Breast epithelium (tissue), 4 donors: ENCODE measurements at places on chromosomes 2 and 18. TPM values are rescaled to one million over a fixed set of nuclear protein-coding genes. Genes with fewer than 3 reads are reported as not detected.
A peak's percentile ranks its signal among the peaks of the same experiment; 100 is the strongest.

Gene SNTG2
- total RNA-seq, result 6.0 TPM

DNA sequence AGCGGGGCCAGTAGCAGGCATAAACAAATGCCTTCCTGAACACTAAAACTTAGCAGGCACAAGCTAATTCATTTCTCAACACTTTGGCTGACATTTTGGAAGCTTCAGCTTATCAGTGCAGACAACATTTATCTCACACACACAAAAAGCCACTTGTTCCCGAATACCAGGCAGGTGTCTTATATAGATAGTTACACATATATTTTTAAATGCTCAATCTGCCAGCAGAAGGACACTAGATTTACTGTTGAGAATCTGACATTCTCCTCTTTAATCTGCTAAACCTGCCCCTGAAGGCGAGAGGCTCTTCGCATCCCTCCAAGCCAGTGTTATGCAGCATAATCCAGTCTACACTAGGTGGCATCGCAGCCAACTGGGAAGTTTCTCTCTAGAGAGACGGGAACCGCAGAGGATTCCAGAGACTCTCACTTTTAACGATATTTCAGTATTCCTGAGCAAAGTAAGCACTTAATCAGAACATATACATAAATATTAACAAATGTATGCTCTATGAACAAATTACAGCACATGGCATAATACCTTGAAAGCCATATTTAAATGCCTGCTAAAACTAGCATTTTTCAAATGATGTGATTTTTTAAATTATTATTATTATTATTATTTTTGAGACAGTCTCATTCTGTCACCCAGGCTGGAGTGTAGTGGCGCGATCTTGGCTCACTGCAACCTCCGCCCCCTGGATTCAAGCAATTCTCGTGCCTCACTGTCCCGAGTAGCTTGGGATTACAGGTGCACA, 90.2 kb upstream of the SCG2 start:
- H3K36me3 ChIP-seq, result no peaks in the 10 kb centered on the region
- H3K4me1 ChIP-seq, result no peaks in the 10 kb centered on the region
- H3K4me3 ChIP-seq, result no peak overlapping the region
- no peak overlapping the region for H3K27ac ChIP-seq

DNA sequence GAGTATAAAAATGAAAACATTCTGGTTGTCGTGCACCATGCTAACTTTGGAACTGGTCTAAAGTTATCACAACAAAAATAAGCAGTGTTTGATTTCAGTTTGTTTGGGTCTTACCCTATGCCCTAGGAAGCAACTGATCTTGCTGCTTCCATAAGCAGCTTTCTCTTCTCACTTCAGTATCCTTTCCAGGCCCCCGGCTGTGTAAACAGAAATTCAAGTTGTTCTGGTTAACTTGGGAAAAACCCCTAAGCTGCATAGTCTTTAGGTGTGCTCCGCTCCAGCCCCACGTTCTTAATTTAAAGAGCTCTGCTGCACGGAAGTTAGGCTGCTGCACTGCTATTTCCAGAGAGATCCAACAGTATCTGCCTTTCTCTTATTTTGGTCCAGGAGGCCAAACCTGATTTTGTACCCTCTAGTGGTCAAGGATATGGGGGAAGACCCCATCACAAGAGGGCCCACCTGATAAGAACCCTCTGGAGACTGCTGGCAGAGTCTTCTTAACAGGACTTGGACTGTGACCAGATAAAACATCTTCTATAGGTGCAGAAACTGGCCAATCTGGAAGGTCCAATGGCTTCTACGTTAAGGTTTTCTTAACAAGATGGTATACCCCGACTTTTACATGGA, 69.1 kb downstream of the FEZ2 start:
- H3K4me3 ChIP-seq, result no peak overlapping the region
- H3K27ac ChIP-seq, result no peak overlapping the region
- H3K36me3 ChIP-seq, result no peaks in the 10 kb centered on the region
- DNase-seq, result no peak
- H3K27me3 ChIP-seq, result no peaks in the 10 kb centered on the region

Gene L3MBTL4
- 7.8 TPM for total RNA-seq

Gene COL3A1
- total RNA-seq, result 98.6 TPM

Gene ABCA12
- total RNA-seq, result not detected

DNA sequence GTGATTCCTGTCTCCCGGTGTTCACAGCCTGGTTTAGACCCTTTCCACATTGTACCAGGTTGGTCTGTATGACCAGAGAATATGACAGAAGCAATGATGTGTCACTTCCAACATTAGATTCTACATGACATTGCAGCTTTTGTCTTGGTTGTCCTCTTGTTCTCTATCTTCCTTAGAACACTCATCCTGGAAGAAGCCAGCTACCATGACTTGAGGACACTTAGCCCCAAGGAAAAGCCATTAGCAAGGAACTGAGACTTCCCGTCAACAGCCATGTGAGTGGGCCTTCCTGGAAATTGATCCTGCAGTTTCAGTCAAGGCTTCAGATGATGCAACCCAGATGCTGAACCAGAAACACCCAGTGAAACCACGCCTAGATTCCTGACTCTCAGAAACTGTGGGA, 143.3 kb downstream of the MREG start:
- no peak overlapping the region for H3K4me3 ChIP-seq
- no peaks in the 10 kb centered on the region for H3K27me3 ChIP-seq
- no peak overlapping the region for H3K27ac ChIP-seq
- H3K36me3 ChIP-seq, result no peaks in the 10 kb centered on the region
- no peak for DNase-seq

- no peaks in the 10 kb centered on the region for H3K27me3 ChIP-seq
- no peaks in the 10 kb centered on the region for H3K4me1 ChIP-seq
- no peak for DNase-seq
- H3K36me3 ChIP-seq, result no peaks in the 10 kb centered on the region
- no peak overlapping the region for H3K27ac ChIP-seq
- no peak overlapping the region for H3K4me3 ChIP-seq
Measured at GRCh38 chr2:54524226-54524991, 68.3 kb downstream of the SPTBN1 start.

DNA sequence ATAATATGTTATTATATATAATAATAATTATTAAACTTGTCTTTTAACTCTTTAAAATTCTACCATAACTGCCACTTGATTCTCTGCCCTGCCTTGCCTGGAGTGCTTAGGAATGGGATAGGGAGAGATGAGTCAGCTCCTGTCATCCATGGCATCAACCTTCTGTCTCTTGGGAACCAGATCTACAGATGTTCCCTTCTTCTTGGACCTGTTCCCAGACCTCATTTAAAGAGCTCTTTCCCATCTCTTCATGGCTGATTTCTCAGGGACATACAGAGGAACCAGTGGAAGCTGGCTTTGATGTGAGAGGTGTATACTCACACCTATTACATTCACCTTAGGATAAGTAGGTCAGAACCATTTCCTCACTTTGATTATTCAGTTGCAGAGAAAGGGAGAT, 155.3 kb upstream of the MYO3B start:
- H3K27me3 ChIP-seq, result no peaks in the 10 kb centered on the region
- no peak overlapping the region for H3K4me3 ChIP-seq
- H3K4me1 ChIP-seq, result no peaks in the 10 kb centered on the region
- H3K27ac ChIP-seq, result no peak overlapping the region
- H3K36me3 ChIP-seq, result no peaks in the 10 kb centered on the region

- no peaks in the 10 kb centered on the region for H3K36me3 ChIP-seq
- H3K4me3 ChIP-seq, result no peak overlapping the region
- H3K4me1 ChIP-seq, result no peaks in the 10 kb centered on the region
Measured at GRCh38 chr2:177106212-177106611, 106.4 kb upstream of the HNRNPA3 start.

GRCh38 chr18:26133652-26134051, at the start of gene PSMA8:
Gene PSMA8, plus strand, starts transcription at chr18:26133869. Its CDS starts 97 bp downstream, at chr18:26133966.
- DNase-seq, result no peak
- H3K4me3 ChIP-seq, result peak within 1 kb of the TSS; percentile 10
- H3K27ac ChIP-seq, result no peak within 1 kb of the TSS
- H3K36me3 ChIP-seq, result no peaks in the 10 kb centered on the region
